Camera-type eye (tissue), 1 donor: ENCODE measurements at places on chromosomes 7 and 10. TPM values are rescaled to one million over a fixed set of nuclear protein-coding genes. Genes with fewer than 3 reads are reported as not detected.

Gene NME8
- total RNA-seq, result not detected

Gene PON1
- total RNA-seq, result not detected

Gene DNAJC12
- 7.9 TPM for total RNA-seq

Gene TPK1
- 11.3 TPM for total RNA-seq

Gene INSYN2A
- total RNA-seq, result 4.7 TPM

Gene TUBB8
- total RNA-seq, result not detected

Gene ENTPD7
- 16.7 TPM for total RNA-seq

Gene MACC1
- 4.3 TPM for total RNA-seq

Gene PPIF
- 14.0 TPM for total RNA-seq

Gene CTAGE8
- 1.0 TPM for total RNA-seq

Gene CHST3
- 28.3 TPM for total RNA-seq

Gene TNRC18
- 140 TPM for total RNA-seq

Gene UBE2D4
- 16.0 TPM for total RNA-seq

Gene HSPA12A
- 35.0 TPM for total RNA-seq

Gene MRPS17
- 8.9 TPM for total RNA-seq

Gene ZNF32
- 51.3 TPM for total RNA-seq

Gene SPDYE9
- not detected for total RNA-seq

Gene ABCC2
- total RNA-seq, result 3.4 TPM

Gene RASSF4
- 48.5 TPM for total RNA-seq

Gene CACNA2D1
- 103 TPM for total RNA-seq

Gene CFAP58
- 1.5 TPM for total RNA-seq

Gene NODAL
- 1.3 TPM for total RNA-seq

Gene ZPBP
- total RNA-seq, result 5.7 TPM

Gene C10orf67
- 0.11 TPM for total RNA-seq

Gene GPR26
- total RNA-seq, result 1.4 TPM

Gene SLC26A4
- 0.60 TPM for total RNA-seq

Gene KNDC1
- total RNA-seq, result 8.6 TPM

Gene ANKRD30A
- total RNA-seq, result not detected

Gene MMRN2
- 33.5 TPM for total RNA-seq

Gene PNLIPRP2
- not detected for total RNA-seq

Gene VWDE
- 1.4 TPM for total RNA-seq

Gene CALCR
- 0.38 TPM for total RNA-seq

Gene C10orf105
- total RNA-seq, result 0.11 TPM

Gene ACBD7
- 9.8 TPM for total RNA-seq

Gene TIMM23
- total RNA-seq, result 56.0 TPM

Gene TFPI2
- total RNA-seq, result 57.5 TPM

Gene ACADSB
- total RNA-seq, result 28.0 TPM

Gene HOXA6
- total RNA-seq, result not detected

Gene ADK
- 49.6 TPM for total RNA-seq

Gene ACTL6B
- total RNA-seq, result 14.7 TPM

Gene UTF1
- not detected for total RNA-seq

Gene ATOH7
- 11.4 TPM for total RNA-seq

Gene OR13A1
- not detected for total RNA-seq

Gene NACAD
- total RNA-seq, result 8.9 TPM

Gene PPRC1
- 18.4 TPM for total RNA-seq

Gene ARHGAP21
- total RNA-seq, result 209 TPM

Gene CYP3A7
- not detected for total RNA-seq

Gene CD36
- 89.8 TPM for total RNA-seq

Gene UFSP1
- 0.82 TPM for total RNA-seq

Gene GPRIN2
- 9.0 TPM for total RNA-seq

Gene NEUROG3
- not detected for total RNA-seq
